H54 (cell line): ENCODE measurements at places on chromosomes 13 and 19.
A peak's percentile ranks its signal among the peaks of the same experiment; 100 is the strongest.

DNA sequence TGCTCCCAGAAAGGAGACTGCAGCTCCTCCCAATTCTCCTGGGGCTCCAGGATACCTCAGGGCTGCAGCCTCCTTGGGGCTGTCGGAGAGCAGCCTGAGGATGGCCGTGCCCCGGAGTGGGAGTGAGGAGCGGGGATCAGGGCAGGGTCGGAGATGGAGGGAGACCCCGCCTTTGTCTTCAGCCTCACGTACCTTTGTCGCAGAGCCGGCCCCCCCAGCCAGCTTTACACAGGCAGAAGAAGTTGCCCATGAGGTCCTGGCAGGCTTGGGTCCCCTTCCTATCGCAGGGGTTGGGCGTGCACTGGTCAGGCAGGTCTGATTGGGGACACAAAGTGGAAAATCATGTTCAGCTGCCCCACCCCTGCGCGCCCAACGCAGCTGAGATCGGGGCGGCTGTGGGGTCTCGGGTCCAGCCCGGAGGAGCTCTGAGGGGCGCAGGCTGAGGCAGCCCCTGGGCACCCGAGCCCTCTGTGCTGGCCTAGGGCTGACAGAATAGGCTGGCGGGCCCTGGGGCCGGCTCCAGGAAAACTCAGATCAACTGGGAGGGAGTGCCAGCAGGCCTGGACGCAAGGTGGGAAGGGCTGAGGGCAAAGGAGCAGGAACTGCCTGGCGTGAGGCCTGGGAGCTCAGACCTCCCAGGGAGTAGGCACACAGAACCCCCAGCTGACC, 24.2 kb downstream of the GAS6 start:
- no peak for DNase-seq

- DNase-seq: no peak
Measured at GRCh38 chr19:16249826-16250404, 52.2 kb downstream of the AP1M1 start.

DNA sequence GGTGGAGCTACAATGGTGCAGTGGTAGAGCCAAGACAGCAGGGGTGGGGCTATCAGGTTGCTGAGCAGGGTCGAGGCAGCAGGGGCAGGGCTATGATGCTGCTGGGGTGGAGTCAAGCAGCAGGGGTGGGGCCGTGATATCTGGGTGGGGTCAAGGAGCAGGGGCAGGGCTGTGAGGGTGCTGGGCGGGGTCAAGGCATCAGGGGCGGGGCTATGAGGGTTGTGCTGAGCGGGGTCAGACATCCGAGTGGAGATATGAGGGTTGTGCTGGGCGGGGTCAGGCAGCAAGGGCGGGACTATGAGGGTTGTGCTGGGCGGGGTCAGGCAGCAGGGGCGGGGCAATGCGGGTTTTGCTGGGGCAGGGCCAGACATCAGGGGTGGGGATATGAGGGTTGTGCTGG, 14.7 kb downstream of the HCN2 start:
- DNase-seq: no peak

- no peak for DNase-seq
Measured at GRCh38 chr13:112330066-112330465, 46.1 kb upstream of the SPACA7 start.

- DNase-seq: no peak
Measured at GRCh38 chr19:46056536-46056935, 15.7 kb upstream of the IGFL4 start.

DNA sequence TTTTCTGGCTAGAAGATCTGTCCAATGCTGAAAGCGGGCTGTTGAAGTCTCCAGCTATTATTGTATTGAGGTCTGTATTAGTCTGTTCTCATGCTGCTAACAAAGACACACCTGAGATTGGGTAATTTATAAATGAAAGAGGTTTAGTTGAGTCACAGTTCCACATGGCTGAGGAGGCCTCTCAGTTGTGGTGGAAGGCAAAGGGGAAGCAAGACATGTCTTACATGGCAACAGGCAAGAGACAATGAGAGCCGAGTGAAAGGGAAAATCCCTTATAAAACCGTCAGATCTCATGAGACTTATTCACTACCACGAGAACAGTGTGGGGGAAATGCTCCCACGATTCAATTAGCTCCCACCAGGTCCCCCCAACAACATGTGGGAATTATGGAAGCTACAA, 980.4 kb downstream of the SLITRK5 start:
- no peak for DNase-seq

GRCh38 chr19:14102102-14102696, 11.6 kb upstream of the SAMD1 start:
- no peak for DNase-seq

DNA sequence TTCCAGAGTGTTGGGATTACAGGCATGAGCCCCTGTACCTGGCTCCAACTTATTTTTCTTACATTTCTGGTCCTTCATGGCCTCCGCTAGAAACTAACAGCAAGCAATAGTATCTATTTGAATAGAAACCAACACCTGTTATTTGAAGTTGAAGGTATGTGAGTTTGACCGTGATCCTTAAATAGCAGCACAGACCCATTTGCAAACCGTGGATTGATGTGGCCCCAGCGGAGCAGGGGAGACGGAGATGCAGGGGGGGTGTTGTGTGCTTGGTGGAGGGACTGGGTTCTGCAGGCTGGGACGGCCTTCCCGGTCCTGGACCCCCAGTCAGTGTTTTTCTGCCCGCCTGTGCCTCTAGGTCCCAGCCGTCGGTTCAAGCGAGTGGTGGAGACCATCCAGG, 16.9 kb downstream of the TMEM150B start:
- DNase-seq: no peak

GRCh38 chr19:953445-954271, 27.8 kb downstream of the ARID3A start:
- no peak for DNase-seq

GRCh38 chr13:40624383-40624782, 42.1 kb downstream of the FOXO1 start:
- no peak for DNase-seq

DNA sequence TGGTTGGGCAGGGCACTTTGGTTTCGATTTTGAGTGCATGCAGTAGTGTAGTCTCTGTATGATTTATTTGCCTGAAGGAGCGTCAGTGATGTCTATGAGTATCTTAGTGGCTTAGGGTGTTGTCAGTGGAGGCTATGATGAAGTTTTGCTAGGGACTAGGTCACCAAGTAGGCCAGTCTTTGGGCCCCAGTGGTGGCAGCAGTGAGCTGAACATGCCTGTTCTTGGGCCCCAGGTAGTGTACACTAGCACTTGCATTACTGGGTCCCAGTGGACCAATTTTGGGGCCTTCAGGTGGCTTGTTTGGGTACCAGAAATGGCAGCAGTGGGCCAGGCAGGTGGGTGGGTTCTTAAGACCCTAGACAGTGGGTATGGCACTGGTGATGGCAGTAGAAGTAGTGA, 598.7 kb upstream of the SPRY2 start:
- DNase-seq: no peak

GRCh38 chr13:76790526-76790925, 95.7 kb downstream of the KCTD12 start:
- DNase-seq: no peak

GRCh38 chr13:20161275-20161950, 561 bp upstream of the GJA3 start:
- no peak for DNase-seq

- DNase-seq: no peak
Measured at GRCh38 chr13:40155201-40155600, 499.7 kb downstream of the COG6 start.

- DNase-seq: no peak
Measured at GRCh38 chr19:47002106-47002766, 17.4 kb upstream of the NPAS1 start.

GRCh38 chr13:73429701-73430100, 370.9 kb downstream of the KLF5 start:
- no peak for DNase-seq

DNA sequence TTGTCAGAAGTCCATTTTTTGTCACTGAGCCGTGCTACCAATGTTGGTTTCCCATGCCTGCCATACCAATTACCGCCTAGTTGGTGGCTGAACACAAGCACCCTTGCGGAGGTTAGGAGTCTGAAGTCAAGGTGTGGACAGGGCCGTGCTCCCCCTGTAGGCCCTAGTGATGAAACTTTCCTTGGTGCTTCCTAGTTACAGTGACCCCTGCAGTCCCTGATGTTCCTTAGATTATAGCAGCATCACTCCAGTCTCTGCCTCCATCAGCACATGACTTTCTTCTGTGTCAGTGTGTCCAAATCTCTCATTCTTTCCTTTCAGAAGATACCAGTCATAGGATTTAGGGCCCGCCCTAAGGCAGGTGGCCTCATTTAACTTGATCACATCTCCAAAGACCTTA, 99.0 kb downstream of the MYO16 start:
- peak; percentile 4 for DNase-seq

- peak; percentile 82 for DNase-seq
Measured at GRCh38 chr19:41570639-41571112, 5.3 kb upstream of the CEACAM21 start.

DNA sequence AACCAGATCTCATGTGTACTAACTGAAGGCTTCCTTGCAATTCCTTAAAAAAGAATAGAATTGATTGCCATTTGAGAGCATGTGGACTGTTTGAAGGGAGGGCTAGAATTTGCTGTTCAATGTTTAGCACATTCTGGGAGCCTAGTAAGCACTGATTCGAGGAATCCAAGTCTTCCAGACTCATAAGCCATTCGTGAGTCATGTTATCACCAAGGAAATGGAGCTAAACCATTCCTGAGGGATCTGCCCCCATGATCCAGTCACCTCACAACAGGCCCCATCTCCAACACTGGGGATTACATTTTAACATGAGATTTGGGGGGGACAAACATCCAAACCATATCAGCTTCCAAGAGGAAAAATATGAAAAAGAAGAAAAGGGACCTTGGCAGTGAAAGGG, 276.4 kb downstream of the KCNRG start:
- no peak for DNase-seq

- DNase-seq: no peak
Measured at GRCh38 chr13:113947311-113948033, 26.4 kb downstream of the C13orf46 start.

- DNase-seq: peak; percentile 58
Measured at GRCh38 chr19:8585894-8586750, 8.9 kb upstream of the MYO1F start.

DNA sequence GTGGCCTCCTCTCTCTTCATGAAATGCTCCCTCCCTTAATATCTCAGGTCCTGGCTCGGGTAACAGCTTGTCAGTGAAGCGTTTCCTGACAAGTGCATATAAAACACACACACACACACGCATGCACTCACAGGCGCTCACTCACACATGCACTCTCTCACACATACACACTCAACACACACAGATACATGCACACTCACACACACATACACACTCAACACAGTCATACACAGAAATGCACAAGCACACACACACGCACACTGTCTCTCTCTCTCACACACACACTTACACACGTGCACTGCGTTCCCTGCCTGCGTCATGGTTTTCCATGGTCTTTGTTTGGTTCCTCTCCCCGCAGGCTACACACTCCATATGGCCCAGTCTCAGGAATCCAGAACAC, 344.1 kb downstream of the UQCRFS1 start:
- DNase-seq: no peak

- peak; percentile 99 for DNase-seq
Measured at GRCh38 chr19:42113641-42114348, 18.5 kb downstream of the POU2F2 start.

- DNase-seq: no peak
Measured at GRCh38 chr13:98487522-98487921, 89.4 kb downstream of the STK24 start.

GRCh38 chr13:109156181-109156935, 526.9 kb downstream of the MYO16 start:
- DNase-seq: peak; percentile 62

GRCh38 chr13:21638319-21639282, 32.3 kb upstream of the FGF9 start:
- DNase-seq: no peak

GRCh38 chr13:62551588-62551987, 1135.9 kb upstream of the PCDH20 start:
- DNase-seq: no peak

DNA sequence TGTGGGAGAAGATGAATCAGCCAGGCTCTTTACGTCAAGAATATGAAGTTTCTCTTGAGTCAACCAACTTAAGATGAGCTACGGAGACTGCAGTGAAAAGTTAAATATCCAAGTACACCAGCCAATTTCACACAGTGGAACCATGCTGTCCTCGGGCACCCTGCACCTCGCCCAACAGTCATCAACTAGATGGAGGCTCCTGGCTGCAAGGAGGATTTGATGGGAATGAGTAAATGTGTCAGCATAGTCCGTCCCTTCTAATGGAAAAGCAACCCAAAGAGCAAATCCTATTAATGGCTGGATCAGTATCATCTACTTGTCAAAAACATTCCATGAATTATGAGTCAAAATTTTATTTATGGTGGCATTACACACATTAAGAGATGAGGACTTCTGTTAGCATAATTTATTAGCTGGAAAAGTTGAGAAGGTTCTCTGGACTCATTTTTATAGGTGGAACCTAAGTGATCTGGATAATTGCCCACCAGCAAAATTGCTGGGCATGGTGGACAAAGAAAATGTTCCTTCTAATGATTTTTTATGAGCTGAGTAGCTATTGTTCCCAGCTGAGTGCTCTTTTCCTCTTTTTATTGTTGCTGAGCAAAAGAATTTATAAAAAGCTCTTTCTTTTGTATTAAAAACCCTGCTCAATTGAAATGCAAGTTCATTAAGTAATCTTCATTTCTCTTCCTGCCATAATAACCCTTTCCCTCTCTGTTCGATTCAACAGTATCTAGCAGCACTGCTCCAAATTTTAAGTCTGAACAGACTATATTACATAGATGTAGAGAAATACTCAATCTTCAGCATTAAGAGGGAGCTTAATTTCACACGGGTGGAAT, 88.4 kb downstream of the DNAJC15 start:
- DNase-seq: no peak

DNA sequence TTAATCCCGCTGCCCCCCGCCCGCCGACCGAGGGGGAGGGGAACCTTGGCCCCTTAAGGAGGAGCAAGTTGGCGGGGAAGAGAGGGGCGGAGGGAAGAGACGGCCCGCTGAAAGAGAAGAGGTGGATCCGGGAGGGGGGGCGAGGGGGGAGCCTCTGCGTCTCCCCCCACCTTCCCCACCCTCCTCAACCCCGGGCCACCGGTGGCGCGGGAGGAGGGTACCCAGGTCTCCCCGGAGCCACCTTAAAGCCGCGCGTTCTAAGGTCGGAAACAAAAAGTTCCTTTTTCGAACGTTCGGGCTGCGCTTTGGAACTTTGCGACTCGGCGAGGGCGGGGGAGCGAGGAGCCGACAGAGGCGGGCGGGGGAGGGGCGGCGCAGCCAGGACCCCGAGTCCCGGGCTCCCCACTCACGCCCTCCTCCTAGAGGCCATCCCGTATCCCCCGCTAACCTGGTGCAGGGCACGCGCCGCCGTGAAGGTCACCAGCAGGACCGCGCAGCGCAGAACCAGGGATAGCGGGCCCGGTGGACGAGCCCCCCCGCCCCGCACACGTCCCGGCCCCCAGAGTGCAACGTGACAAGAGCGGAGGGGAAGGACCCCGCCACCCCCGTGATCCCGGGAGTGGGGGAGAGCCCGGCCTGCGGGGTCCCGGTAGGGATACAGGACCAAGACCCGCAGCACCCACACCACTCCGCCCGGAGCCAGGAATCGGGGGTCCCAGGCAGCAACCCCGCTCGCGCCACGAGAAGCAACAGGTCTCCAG, 659 bp downstream of the ERF start:
- DNase-seq: no peak
